GM23338 (cell line): ENCODE measurements at places on chromosomes 12 and 14.

DNA sequence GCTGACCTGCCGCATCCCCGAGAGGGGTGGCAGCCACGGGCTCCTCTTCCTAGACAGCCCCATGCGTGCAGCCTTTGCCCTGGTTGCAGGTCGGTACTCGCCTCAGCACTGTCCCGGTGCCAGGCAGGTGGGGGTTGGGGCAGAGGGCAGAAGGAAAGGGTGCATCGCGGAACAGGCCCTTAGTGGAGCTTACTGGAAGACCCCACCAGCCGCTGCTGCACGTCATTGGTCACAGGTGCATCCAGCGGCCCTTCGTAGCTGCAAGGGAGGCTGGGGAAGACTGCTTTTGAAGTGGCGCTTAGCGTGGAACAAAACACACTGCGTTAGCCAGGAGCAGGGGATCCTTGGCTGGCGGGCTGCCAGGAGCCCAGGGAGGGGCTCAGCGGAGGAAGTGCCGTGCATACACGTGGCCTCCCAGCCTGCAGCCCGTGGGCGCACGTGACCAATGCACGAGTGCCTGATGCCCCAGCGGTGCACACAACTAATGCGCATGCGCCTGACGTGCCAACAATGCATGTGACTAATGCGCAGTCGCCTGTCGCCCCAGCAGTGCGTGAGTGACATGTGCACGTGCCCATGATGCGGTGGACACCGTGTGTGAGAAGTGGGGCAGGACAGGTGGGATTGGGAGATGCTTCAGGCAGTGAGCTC lies 5.0 kb upstream of the EP400 start:
- DNase-seq: no peak

DNA sequence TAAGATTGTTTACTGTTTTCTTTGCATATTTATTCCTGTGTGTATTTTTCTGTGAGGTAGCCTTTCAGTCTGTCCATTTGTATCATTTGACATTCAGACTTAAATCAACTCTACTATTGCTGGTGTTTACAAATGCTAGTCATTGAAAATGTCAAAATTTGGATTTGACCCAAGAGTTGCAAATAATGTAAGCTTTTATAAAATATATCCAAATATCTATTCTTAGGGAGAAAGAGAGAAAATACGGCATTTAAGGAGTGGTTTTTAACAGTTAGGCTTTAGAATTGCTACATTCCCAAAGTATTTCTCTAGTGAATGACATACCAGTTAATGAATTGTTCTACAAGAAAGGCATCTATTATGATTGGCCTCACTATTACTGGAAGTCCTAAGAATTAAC lies 37.9 kb downstream of the FRS2 start:
- DNase-seq: no peak

GRCh38 chr14:93061380-93062012 lies 54.2 kb downstream of the ITPK1 start:
- DNase-seq: no peak

DNA sequence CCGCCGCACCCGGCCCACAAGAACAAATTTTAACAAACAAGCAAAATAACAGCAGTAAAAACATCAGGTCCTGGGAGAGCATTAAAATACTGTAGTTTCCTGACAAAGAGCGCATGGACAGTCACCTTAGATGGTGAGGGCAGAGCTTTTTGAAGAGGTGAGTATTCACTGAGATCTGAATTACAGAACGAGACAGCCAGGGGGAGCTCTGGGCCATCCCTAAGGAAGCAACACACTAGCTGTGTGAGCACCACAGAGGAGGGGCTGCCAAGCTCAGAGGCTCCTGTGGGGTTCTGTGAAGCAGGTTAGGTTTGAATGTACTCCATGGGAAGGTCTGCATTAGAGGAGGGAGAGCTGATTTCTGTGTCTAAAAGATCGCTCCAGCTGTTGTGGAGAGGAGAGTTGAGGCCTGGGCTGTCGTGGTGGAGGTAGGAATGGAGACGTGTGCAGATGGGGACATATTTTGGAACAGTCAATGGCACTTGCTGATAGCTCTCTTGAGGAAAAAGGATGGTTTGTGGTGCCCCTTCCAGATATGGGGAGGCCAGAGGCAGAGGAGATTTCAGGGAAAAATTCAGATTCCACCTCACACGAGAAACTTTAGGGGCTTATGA lies 72.9 kb downstream of the TRAFD1 start:
- peak; percentile 94 for DNase-seq

- DNase-seq: no peak
These were observed 209.7 kb upstream of the PWP1 start for GRCh38 chr12:107475900-107476299.

GRCh38 chr12:47740606-47741339 lies 15.5 kb upstream of the ENDOU start:
- DNase-seq: no peak

DNA sequence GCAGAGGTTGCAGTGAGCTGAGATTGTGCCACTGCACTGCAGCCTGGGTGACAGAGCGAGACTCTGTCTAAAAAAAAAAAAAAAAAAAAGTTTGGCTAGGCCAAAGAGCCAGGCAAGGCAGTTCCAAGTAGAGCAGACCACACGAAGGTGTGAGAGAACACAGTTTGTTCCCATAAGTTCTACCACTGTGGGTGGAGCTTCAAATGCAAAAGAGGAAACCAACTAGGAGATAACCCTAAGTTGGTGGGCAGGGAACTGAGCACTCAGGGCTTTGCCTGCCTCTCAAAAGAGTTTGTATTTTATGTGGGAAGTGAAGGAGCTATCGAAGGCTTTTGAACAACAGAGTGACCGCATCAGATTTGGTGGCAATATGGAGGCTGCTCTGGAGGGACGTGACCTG lies 15.1 kb downstream of the SOCS2 start:
- DNase-seq: no peak

DNA sequence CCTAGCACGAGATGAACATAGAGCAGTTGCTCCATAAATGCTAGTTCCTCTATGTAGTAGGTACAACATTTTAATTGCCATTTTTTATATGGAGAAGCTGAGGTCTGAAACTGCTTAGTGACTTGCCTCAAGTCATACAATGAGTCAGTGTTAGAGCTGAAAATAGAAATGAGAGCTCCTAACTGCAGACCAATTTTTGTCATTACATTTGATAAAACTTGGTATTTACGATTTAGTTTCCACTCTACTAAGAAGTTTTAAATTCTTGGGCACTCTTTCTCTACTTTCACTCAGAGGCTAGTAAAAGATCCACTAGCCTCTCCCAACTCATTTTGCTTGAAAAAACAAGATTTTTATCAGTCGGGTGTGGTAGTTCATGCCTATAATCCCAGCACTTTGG lies 8.1 kb upstream of the TMED10 start:
- DNase-seq: no peak

GRCh38 chr12:27840229-27840999 lies 60.4 kb upstream of the MANSC4 start:
- no peak for DNase-seq

DNA sequence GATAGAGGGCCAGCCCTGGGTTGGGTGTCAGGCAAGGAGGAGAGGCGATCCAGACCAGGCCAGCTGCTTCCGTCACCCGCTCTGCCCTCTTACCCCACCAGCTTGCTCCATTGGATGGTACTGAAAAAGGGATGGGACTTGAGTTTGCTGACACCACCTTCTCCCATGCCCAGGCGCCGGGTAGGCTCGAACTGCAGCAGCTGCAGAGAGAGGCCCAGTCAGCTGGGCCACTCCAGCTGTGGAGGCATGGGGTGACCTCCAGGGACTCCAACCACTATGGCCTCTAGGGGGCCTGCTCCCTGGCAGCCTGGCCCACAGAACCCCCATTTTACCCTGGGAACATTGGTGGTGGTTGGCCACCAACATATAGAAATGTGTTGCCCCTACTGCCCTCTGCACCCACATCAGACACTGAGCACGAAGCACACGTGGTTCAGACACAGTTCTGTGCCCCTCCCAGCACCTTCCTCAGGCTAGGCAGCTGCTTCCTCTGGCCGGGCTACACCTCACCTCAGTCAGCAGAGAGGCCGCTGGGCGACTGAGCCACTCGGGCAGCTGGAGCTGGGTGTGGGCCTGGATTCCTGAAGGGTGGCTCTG lies 16.0 kb downstream of the RPS6KL1 start:
- DNase-seq: peak; percentile 56

DNA sequence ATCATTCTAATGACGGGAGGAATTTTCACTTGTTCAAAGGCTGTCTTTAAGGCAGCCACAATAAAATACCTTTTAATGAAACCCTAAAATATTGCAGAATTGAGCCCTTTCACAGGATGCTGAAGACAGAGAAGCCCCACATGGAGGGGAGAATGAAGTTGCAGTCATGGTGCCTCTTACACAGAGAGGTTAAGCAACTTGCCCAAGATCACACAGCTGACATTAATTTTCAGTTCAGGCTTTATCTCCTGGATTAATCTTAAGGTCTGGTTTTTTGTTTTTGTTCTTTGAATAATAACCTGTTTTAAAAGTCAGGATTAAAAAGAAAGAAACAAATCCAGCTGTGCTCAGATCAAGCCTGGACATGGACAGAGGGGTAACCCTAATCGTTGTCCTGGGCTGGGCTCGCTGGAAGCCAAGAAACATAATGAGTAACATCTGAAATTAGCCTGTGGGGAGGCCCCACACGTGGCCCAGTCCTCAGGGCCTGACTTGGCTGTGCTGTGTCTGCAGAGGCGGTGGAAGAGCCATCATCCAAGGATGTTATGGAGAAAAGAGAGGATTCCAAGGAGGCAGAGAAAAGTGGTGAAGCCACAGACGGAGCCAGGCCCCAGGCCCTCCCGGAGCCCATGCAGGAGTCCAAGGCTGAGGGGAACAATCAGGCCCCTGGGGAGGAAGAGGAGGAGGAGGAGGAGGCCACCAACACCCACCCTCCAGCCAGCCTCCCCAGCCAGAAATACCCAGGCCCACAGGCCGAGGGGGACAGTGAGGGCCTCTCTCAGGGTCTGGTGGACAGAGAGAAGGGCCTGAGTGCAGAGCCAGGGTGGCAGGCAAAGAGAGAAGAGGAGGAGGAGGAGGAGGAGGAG lies 8.0 kb downstream of the CHGA start:
- DNase-seq: no peak

DNA sequence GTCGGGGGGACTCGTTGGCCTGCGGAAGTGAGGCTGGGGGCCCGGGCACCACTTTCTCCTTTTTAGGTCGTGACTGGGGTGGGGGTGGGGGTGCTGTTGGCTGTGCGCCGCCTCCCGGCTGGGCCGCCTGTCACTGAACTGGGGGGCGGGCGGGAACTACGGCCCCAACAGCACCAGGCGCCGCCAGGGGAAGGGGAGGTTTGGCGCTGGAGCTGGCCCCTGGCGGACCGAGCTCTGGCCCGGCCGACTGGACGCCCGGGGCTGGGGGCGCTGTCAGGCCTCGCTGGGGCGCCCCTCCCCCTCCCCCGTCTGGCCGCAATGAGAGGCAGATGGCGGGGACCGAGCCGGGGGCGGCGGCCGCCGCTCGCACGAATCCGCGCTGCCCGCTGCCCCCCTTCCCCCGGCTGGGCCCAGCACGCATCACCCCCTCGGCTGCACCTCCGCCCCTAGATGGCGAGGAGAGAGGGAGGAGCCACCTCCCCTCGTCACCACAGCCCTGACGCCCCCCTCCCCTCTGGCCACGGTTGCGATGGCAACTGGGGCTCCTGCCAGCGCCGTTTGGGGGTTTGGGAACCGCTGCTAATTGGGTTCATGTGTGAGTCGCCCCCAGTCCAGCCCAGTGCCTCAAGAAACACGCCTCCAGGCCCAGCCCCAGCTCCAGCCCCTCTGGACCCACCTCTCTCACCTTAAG lies 723 bp downstream of the NFATC4 start:
- DNase-seq: peak; percentile 87

DNA sequence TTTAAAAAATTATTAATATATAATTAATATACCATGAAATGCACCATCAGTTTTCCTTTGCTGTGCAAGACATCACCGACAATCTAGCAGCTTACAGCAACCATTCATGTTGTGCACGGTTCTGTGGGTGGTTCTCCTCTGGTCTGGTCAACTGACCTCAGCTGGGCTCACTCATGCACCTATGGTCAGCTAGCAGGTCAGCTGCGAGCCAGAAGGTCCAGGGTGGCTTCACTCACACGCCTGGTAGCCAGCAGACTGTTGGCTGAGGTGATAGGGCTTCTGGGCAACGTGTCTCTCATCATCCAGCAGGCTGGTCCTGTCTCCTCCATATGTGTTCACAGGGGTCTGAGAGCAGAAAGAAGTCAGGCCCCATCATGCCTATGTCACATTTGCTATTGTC lies 210.4 kb downstream of the KIF26A start:
- DNase-seq: no peak

DNA sequence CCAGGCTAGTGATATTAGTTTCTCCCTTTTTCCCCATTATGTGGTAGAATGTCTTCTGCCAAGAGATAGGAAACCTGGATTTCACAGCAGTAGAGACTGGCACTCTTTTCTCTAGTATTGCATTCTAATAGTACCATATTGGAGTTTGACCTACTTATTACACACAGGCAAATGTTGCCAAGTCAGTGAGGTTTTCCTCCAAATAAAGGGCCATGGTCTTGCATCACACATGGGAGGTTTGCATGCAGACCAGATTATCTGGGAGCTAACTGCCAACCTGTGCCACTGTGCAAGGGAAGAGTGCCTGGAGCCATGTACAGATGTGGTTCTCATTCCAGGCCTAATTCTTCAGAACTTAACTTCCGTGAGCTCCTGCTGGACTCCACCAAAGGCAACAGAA lies 113.3 kb downstream of the ANO6 start:
- DNase-seq: no peak

DNA sequence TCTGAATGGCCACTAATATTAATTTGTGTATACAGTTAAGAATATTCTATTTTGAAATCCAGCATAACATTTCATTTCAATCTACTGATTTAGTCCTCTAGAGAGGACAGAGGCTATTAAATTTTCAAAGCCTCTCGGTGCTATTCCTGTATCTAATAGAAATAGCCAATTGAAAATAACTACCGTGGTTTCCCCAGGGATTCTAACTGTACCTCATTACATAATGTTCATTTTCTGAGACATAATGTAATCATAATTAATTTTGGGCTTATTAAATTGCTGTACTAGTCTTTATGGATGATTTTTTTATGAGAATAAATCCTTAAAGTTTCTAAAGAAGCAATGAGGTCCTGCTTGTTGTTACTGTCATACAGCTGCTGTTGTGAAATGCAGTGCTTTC lies 38.6 kb upstream of the ACSS3 start:
- DNase-seq: no peak

GRCh38 chr14:52131640-52132320 lies 62.9 kb upstream of the NID2 start:
- peak; percentile 93 for DNase-seq

- DNase-seq: no peak
These were observed 3.4 kb upstream of the CCER1 start for GRCh38 chr12:90958347-90958746.

DNA sequence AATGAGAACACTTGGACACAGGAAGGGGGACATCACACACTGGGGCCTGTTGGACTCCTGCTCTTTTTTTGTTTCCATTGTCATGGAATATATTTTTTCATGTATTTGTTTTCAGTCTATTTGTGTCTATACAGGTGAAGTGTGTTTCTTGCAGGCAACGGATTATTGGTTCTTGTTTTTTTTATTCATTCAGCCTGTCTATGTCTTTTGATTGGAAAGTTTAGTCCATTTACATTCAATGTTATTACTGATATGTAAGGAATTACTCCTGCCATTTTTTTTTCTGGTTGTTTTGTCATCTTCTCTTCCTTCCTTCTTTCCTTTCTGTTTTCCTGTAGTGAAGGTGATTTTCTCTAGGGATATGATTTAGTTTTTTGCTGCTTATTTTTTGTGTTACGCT lies 18.0 kb upstream of the PTPRO start:
- DNase-seq: no peak

GRCh38 chr12:80862531-80862930 lies 75.2 kb downstream of the LIN7A start:
- DNase-seq: no peak
